ENCODE measurements at places on chromosomes 11 and 22. TPM values are rescaled to one million over a fixed set of nuclear protein-coding genes. Genes with fewer than 3 reads are reported as not detected.
A peak's percentile ranks its signal among the peaks of the same experiment; 100 is the strongest.

- H3K27me3 ChIP-seq, result no peaks in the 10 kb centered on the region
- H3K36me3 ChIP-seq, result no peaks in the 10 kb centered on the region
- H3K4me1 ChIP-seq, result no peaks in the 10 kb centered on the region
- peak; percentile 68 for DNase-seq
- H3K27ac ChIP-seq, result no peak overlapping the region
- no peak overlapping the region for H3K4me3 ChIP-seq
Measured at GRCh38 chr11:8338138-8338537, 74.5 kb upstream of the LMO1 start.

GRCh38 chr22:23485490-23485889, 94.6 kb downstream of the IGLL1 start:
- H3K27me3 ChIP-seq, result no peaks in the 10 kb centered on the region
- no peaks in the 10 kb centered on the region for H3K36me3 ChIP-seq
- no peak for DNase-seq

DNA sequence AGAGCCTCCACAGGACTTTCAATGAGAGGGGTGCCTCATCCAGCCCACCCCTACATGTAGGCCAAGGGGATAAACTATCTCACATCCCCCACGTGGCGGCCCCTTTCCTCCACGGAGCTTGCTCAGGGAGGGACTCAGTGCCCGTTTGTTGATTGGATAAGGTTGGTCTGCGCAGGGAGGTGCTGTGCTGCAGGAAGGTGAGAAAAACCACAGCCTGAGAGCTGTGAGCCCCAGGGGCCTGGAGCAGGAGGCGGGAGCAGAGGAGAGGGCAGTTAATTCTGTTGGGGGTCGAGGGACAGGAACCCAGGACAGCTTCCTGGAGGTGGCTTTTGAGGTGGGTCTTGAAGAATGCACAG, 31.9 kb upstream of the ATXN10 start:
- H3K4me3 ChIP-seq, result no peak overlapping the region
- no peaks in the 10 kb centered on the region for H3K27me3 ChIP-seq
- no peak for DNase-seq
- no peaks in the 10 kb centered on the region for H3K4me1 ChIP-seq
- H3K27ac ChIP-seq, result no peak overlapping the region

GRCh38 chr11:85898456-85898855, 43.3 kb downstream of the CCDC83 start:
- no peak overlapping the region for H3K4me3 ChIP-seq
- no peak overlapping the region for H3K27ac ChIP-seq
- H3K27me3 ChIP-seq, result no peaks in the 10 kb centered on the region

DNA sequence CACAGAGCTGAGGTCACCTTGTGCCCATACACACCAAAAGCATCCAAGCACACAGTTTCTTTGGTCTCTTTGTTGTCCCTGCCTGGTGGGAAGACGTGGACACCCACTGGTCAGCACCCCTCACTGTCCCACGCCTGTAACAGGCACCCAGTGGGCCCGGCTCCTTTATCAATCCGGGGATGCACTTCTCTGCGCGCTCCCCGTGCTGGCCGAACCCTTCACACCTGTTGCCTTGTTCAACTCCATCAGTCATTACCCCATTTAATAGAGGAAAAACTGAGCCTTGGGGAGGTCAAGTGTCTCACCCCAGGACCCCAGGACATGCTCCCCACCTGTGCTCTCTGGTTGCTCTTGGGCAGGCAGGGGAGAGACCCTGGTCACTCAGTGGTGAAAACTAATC, 49.7 kb upstream of the FGF3 start:
- H3K27me3 ChIP-seq, result no peaks in the 10 kb centered on the region
- H3K4me1 ChIP-seq, result no peaks in the 10 kb centered on the region
- no peak for DNase-seq
- no peak overlapping the region for H3K27ac ChIP-seq

DNA sequence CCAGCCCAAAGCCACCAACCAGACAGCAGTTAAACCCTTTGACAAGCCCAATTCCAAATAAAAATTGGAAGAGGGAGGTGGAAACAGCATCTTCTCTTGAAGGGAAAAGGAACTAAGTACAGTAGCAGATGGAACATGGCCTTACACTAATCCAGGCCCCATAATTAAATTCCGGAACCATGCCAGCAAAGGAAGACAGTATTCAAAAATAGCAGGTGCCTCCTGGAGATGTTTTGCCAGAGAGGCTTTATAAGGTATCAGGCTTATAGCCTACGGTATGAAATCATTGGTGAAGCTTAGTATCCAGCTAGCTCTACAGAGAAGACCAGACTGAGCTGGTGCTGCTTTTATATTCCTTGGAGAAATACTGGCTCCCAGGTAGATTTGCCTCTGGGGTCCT, 344.1 kb upstream of the API5 start:
- H3K27ac ChIP-seq, result no peak overlapping the region
- DNase-seq, result no peak
- H3K4me1 ChIP-seq, result no peaks in the 10 kb centered on the region
- no peak overlapping the region for H3K4me3 ChIP-seq
- no peaks in the 10 kb centered on the region for H3K36me3 ChIP-seq
- no peaks in the 10 kb centered on the region for H3K27me3 ChIP-seq

The DLG2 gene
- total RNA-seq, result 10.7 TPM

The C11orf52 gene
- 5.9 TPM for total RNA-seq

The APLNR gene
- total RNA-seq, result 11.3 TPM

The SLC35E4 gene
- total RNA-seq, result 3.5 TPM

The SCGB1A1 gene
- total RNA-seq, result not detected
